ENCODE measurements at places on chromosomes 4 and X.

DNA sequence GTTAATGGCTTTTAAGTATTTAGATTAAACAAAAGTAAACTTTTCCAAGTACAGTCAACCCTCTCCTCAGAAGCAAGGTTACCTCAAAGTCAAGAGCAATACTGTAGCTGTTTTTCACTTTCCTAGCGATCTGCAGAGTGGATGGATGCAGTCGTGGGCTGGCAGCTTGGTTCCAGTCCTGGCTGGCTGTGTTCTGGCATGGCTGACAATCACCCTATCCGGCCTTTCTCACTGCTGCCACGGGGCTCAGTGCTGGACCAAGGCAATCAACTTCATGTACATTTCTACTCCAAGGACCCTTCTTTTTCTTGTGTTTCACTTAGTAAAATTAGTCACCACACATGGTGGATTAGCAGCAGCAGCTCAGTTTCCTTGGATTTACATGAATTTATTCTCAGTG lies 208.3 kb downstream of the GABRB1 start:
- DNase-seq, result no peak

DNA sequence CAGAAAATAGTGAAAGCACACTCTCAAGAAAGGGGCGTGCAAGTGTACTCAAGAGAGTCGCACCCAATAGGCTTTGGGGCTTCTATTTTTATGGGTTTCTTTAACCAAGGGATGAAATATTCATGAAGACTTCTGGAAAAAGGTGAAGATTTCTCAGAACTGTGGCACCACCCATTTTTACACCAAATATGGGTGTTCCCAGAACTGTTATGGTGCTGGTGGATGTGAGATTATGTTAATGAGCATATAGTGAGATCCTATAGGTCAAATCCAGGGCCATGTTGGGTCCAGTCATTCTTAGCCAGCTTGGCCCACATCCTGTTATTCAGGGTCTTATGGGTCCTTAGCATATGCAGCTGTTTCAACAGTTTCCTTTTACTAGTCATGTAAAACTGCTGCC lies 61.0 kb upstream of the SMIM10 start:
- DNase-seq, result no peak

GRCh38 chrX:30981968-30982367 lies 89.9 kb downstream of the FTHL17 start:
- no peak for DNase-seq

- no peak for DNase-seq
These were observed 10.7 kb downstream of the C4orf51 start for GRCh38 chr4:145690610-145691009.

All from iPS DF 19.7 (cell line).